ENCODE measurements at places on chromosomes 6 and 20. TPM values are rescaled to one million over a fixed set of nuclear protein-coding genes. Genes with fewer than 3 reads are reported as not detected.
A peak's percentile ranks its signal among the peaks of the same experiment; 100 is the strongest.

DNA sequence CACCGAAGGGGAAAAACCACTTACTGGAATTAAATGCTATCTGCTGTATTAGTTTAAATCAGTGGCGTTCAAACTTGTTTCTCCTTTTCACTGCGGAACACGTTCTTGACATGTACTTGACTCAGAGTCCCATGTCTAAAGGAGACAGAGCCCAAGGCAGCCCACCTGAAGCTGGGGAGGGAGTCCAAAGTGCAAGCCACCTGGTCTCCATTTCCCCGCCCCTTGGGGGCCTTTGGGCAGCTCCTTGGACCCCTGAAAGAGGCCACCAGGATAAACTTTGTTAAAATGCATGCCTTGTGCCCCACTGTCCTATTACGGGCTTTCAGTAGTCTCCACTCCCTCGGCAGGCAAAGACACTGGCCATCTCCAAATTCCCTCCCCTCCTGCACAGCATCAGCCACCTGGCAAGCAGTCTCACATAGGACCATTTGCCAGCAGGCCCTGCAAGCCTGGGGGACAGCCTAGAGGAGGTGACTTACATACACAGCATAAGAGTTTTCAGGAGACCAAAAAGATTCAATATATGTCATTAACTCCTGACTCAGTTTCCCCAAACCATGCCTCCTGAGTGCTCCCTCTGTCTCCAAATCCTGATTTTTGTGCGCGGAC is 6.7 kb downstream of the PCK1 start:
- no peak for DNase-seq

- no peak for DNase-seq
These were observed 2.6 kb upstream of the TRIM38 start for GRCh38 chr6:25959890-25960536.

DNA sequence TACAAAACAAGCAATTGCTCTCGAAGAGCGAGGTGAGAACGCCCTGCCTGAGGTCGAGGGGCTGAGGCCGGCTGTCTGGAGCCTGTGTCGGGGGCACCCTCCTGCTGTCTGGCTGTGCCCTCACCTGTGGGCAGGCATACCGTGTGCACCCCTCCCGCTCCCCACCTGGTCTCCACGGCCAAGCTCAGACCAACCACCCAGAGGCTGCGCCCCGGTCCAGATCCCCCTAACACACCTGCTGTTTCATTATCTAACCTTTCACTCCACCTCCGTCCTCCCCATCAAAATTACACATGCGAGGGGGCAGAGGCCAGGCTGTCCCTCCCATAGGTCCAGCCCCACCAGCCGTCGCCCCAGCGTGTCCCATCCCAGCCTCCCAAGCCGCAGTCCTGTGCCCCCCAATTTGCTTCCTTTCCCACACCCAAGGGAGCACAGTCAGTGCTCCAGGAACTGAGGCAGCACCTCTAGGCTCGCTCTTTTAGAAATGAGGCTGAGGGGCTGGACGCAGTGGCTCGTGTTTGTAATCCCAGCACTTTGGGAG is 35.2 kb downstream of the NTSR1 start:
- peak; percentile 8 for DNase-seq

IRF4 gene
- 0.32 TPM for total RNA-seq

CENPW gene
- total RNA-seq: 0.89 TPM

All from left ventricle myocardium superior (tissue), 1 donor.